ENCODE measurements at places on chromosomes 3 and 15.

GRCh38 chr15:88057836-88058235, 198.7 kb downstream of the NTRK3 start:
- DNase-seq = no peak

DNA sequence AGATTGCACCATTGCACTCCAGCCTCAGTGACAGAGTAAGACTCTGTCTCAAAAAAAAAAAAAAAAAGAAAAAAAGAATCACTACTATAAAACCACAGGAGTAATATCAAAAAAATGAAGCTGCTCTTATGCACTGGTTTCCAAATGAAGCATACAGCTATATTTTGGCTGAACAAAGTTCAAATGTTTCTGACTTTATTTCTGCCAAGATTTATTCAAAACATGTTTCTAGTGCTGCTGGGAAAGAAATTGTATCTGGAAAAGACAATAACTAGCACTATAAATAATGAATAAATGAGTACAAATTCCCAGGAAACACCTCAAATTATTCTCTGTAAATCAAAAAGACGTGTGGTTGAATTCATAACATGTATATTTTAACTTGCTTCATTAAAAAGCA, 102.5 kb upstream of the MME start:
- no peak for DNase-seq

- DNase-seq = no peak
These were observed 195.2 kb upstream of the MME start for GRCh38 chr3:154884952-154885351.

DNA sequence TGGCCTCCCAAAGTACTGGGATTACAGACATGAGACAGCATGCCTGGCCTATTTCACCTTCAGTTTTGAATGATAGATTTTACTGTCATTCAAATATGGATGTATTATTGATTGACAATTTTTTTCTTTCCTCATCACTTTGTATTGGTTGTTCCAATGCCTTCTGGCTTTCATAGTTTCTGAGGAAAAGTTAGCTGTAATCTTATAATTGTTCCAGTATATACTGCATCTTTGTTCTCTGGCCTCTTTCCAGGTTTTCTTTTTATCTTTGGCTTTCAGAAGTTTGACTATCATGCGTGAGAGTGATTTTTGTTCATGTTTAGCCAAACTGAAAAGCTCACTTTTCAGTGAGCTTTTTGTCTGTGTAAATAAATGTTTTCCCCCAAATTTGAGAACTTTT, 157.1 kb downstream of the RSRC1 start:
- DNase-seq = no peak

- DNase-seq = no peak
These were observed 193.8 kb downstream of the RORA start for GRCh38 chr15:61035311-61035710.

GRCh38 chr3:156356537-156357363, 198.2 kb downstream of the SSR3 start:
- DNase-seq = no peak

All from NB4 (cell line).